ENCODE measurements at places on chromosomes 5 and 9.

DNA sequence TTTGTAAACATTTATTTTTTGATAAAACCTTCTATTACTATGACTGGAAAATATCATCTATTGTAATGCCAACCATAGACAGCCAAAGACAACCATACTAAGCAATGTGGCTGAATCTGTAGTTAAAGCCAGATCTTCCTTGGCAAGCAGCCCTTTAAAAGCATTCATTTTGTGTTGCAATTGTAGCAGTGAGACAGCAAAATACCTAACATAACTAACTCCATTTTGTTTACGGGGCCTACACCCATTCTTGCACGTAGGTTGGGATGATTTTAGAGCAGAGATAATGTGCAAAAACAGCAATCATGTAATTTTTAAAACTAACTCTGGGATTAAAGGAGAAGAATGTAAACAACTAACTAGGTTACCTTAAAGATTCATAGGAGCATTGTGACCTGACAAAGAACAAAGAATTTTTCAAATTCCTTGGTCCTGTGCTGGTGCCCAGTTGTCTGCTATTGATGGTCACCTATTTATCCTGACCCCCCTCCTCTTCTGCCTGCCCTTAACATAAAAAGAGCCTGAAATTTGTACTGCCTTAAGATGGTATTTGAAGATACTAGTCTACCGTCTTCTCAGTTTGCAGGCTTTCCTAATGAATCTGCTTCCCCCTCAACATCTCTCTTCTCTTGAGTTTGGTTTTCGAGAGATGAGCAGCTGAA lies 10.6 kb downstream of the IFNA1 start:
- H3K36me3 ChIP-seq, result no peaks in the 10 kb centered on the region
- H3K27ac ChIP-seq, result no peak overlapping the region
- H3K27me3 ChIP-seq, result no peaks in the 10 kb centered on the region
- no peak for DNase-seq
- H3K4me3 ChIP-seq, result no peak overlapping the region

GRCh38 chr5:172550096-172550765 lies 90.8 kb upstream of the NEURL1B start:
- no peaks in the 10 kb centered on the region for H3K27me3 ChIP-seq
- DNase-seq, result no peak
- no peak overlapping the region for H3K4me3 ChIP-seq
- H3K4me1 ChIP-seq, result no peaks in the 10 kb centered on the region
- H3K27ac ChIP-seq, result no peak overlapping the region
- H3K36me3 ChIP-seq, result no peaks in the 10 kb centered on the region

DNA sequence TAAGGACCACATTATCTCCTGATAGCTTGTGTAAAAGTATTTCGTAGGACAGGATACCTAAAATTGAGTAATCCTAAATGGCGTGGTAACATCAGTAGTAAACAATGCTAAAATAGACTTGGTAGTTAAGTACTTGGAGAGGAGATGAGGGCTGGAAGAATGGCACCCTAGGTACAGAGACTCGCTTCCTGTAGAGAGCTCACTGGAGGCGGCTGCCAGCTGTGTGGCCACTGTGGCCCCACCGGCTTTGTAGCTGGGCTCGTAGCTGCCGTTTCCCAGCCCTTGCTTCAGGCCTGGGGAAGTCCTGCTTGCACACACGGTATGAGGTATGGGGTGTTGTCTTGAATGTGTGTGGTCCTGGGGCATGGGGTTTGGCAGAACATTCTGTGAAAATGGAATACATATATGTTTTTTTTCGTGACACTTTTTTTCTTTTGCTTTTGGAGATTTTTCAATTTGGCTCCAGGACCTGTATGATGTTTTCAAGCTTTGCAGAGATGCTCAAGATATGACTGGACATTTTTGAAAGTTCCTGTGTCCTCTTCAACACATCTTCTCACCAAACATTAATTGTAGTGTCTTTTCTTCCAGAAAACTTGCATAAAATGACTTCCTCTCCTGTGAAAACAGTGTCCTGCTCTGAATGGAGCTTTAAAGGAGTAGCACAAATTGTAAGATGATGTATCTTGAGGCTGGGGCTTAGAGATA lies 58.0 kb downstream of the RCL1 start:
- DNase-seq, result no peak
- no peak overlapping the region for H3K4me3 ChIP-seq
- no peak overlapping the region for H3K27ac ChIP-seq
- no peaks in the 10 kb centered on the region for H3K27me3 ChIP-seq
- no peaks in the 10 kb centered on the region for H3K36me3 ChIP-seq

- H3K27me3 ChIP-seq, result no peaks in the 10 kb centered on the region
- no peak overlapping the region for H3K4me3 ChIP-seq
- no peaks in the 10 kb centered on the region for H3K36me3 ChIP-seq
- no peak for DNase-seq
- no peak overlapping the region for H3K27ac ChIP-seq
Observed at GRCh38 chr5:80138486-80138885, 103.3 kb downstream of the THBS4 start.

- no peaks in the 10 kb centered on the region for H3K27me3 ChIP-seq
- no peaks in the 10 kb centered on the region for H3K36me3 ChIP-seq
- no peak for DNase-seq
- no peak overlapping the region for H3K4me3 ChIP-seq
Observed at GRCh38 chr5:132457371-132458225, 33.0 kb downstream of the IRF1 start.

DNA sequence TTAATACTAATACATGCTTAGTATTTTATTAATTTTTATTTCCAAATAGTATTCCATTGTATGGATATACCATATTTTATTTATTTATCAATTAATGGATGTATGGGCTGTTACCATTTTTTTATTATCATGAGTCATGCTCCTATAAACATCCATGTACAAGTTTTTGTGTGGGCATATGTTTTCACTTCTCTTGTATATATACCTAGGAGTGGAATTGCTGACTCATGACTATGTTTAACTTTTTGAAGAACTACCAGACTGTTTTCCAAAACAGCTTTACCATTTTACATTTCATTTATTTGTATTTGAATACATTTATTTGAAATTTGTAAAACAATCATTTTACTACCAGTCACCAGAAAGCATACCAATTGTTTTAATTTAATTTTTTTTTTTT lies 14.1 kb upstream of the LRRC19 start:
- no peaks in the 10 kb centered on the region for H3K36me3 ChIP-seq
- no peaks in the 10 kb centered on the region for H3K4me1 ChIP-seq
- no peak overlapping the region for H3K27ac ChIP-seq
- DNase-seq, result no peak
- H3K4me3 ChIP-seq, result no peak overlapping the region

- H3K4me1 ChIP-seq, result no peaks in the 10 kb centered on the region
- H3K4me3 ChIP-seq, result no peak overlapping the region
- DNase-seq, result no peak
- H3K36me3 ChIP-seq, result no peaks in the 10 kb centered on the region
- H3K27ac ChIP-seq, result no peak overlapping the region
Observed at GRCh38 chr5:158473016-158473635, 614.2 kb upstream of the CLINT1 start.

Data from Panc1 (cell line).